Hepatic stellate cell (primary cell): ENCODE measurements at places on chromosomes 4 and X.
A peak's percentile ranks its signal among the peaks of the same experiment; 100 is the strongest.

DNA sequence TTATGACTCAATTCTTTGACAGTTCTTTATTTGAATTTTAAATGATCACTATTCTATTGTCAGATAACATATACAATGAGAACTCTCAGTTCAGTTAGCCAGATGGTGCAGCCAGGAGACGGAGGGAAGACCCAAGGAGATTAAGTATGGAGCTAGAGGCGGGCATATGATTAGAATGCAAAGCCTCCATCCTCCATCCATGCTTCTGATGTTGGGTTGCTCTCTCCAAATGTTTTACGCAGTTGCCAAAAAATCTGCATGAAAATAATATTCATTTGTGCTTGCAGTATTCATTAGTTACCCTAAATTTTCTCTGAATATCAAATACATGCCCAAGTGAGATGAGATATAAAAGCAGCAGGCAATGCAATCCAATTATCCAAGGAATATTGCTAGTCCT, 874.8 kb downstream of the C4orf33 start:
- no peak for DNase-seq

- DNase-seq = no peak
These were observed 14.2 kb downstream of the FTHL17 start for GRCh38 chrX:31057691-31058090.

DNA sequence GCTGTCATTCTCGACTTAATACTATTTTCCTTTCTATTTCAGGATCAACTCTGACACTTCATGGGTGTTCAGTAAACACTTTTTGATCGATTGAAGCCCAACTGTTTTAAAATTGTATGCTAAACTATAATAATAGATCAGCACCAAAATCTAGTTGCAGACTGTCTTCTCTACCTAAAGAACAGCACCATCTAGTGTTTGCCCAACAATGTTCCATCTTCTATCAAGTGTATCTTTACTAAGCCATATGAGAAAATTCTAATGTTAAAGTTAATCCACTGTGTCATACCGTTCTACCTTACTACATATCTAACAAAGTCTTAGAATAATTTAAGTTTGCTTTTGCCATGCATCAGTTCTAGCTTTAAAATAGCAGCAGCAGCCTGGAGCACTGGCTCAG, 113.0 kb upstream of the PRDX4 start:
- DNase-seq = no peak

GRCh38 chr4:154781983-154782293, 866 bp downstream of the RBM46 start:
- DNase-seq = no peak

GRCh38 chr4:110247591-110247990, 49.2 kb upstream of the ELOVL6 start:
- DNase-seq = no peak

GRCh38 chr4:153489856-153490558, 23.8 kb downstream of the TMEM131L start:
- DNase-seq = no peak

GRCh38 chr4:110508827-110509710, 33.1 kb downstream of the ENPEP start:
- DNase-seq = peak; percentile 14

- DNase-seq = no peak
These were observed 31.3 kb downstream of the DRD5 start for GRCh38 chr4:9812501-9813340.

DNA sequence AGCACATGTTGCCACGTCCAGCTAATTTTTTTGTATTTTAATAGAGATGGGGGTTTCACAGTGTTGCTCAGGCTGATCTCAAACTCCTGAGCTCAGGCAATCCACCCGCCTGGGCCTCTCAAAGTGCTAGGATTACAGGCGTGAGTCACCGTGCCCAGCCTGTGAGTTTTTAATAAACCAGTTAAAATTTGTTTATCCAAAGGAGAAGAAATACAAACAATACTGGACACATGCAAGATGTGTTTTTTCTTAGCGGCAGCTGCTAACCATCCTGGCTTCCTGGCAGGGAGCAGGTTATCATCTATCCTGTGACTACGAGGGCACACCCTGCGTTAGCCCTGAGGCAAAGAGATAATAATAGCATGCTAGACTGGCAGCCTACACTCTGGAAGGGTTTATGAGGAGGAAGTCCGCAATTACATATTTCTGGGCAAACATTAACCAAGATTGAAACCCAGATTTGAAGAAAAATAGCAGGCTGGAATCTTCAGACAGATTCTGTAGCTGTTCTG, 191.4 kb downstream of the SPRY1 start:
- peak; percentile 42 for DNase-seq

DNA sequence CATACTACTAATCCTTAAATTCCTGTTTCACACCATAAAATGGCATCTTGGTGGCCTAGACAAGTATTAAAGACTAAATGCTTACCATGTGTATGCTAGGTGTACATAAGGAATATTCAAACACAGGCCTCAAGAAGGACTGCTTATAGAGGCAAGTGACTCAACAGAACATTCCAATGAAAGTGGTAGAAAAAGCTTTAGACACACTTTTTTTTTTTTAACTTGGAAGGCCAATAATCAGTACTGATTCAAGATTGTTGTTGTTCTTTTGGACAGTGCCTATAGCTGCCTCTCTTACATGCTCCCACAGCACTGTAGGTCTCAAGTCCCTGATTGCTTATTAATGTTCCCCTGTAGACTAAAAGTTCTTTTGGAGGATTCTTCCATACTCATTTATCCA, 77.6 kb downstream of the FBXL5 start:
- peak; percentile 44 for DNase-seq

DNA sequence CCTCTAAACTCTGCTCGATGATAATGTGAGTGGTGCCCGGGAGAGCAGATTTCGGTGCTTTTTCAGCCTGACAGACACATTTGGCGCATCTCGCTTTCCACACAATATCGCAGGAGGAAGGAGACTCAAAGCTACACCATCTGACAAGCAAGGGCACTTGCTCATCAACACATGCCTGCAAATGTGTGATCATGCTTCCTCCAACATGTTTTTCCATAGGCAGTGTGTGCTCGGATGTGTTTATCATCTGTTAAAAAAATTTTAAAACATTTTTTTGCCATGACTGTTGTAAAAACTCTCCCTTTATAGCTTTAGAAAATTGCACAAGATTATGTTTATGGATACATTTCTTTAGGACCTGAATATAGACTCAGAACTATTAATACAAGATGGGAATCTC, 170.3 kb upstream of the PUDP start:
- DNase-seq = no peak

- DNase-seq = no peak
These were observed 10.9 kb downstream of the RTL5 start for GRCh38 chrX:72120837-72121236.

GRCh38 chr4:123449362-123449761, 52.8 kb downstream of the SPRY1 start:
- DNase-seq = no peak

- no peak for DNase-seq
These were observed 185.3 kb downstream of the MAPK10 start for GRCh38 chr4:86174506-86174905.

- DNase-seq = no peak
These were observed 282.0 kb downstream of the GALNTL6 start for GRCh38 chr4:172095161-172095560.

GRCh38 chrX:149937871-149938426, 342 bp downstream of the EOLA2 start:
- DNase-seq = no peak

DNA sequence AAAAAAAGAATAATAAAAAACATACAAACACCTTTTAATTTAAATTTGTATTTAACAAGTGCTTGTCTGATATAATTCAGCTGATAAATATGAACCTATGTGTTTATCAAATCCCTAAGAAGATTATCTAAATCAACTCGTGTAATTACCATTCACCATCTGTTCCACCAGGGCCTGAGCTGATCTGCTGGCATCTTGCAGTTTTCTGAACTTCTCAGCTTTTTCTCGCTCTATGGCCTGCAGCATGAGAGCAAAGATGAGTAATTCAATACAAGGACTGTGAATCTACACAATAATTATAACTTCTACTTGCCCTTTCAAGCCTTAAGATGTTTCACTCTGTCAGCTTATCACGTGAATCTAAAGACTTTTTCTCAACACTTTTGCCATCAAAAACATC, 709.7 kb downstream of the DMD start:
- no peak for DNase-seq

DNA sequence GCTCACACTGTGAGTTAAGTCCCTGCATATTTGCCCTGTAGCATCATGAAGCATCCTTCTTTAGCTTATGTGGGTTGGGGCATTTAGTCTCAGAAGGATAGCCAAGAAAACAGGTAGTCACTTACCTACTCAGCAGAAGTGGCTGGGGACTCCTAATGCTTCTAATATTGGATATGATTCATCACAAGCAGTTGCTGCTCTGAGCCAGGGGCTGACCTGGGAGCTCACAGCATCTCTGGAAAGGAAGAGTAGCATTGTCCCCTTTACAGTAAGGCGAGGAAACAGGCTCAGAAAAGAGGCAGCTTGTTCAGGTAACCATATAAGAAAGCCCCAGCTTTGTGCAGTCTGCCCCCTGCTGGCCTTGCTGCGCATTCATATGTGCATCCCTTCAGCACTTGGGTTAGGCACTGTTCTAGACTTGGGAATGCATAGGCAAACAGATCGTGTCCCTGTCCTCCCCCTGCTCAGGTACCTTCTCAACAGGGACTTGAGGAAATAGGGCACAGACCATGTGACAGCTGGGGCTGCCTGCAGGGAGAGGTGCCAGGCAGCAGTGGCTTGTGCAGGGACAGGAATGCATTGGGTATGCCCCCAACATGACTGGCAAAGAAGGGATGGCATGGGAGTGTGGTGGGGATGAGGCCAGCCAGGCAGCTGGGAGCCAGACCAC, 35.7 kb upstream of the TBC1D14 start:
- peak; percentile 48 for DNase-seq

- DNase-seq = no peak
These were observed 168.3 kb downstream of the BTC start for GRCh38 chr4:74625981-74626380.

GRCh38 chrX:71056867-71057266, 11.3 kb downstream of the SNX12 start:
- peak; percentile 15 for DNase-seq

DNA sequence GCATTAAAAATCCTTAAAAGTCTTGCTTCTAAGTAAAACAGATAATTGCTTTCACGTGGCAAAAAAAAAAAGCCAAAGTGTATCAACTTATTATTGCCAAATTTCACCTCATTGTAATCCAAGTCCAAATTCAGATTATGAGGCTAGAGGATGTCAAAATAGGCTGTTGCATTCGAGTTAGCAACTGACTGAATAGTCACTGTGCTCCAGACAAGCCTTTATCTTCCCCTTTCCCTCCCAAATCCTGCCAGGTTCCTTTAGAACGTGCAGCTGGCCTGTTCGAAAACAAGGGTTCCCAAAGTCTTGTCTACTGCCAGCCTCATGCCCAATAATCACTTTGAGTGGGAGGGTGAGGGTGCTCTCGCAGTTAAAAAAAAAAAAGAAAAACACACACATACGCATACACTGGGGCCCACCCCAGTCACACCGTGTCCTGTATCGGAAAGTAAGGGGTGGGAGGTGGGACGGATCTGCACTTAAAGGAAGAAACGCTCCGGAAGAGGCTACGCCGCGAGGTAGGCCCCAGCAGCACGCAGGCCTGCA, 603 bp downstream of the MAD2L1 start:
- no peak for DNase-seq

DNA sequence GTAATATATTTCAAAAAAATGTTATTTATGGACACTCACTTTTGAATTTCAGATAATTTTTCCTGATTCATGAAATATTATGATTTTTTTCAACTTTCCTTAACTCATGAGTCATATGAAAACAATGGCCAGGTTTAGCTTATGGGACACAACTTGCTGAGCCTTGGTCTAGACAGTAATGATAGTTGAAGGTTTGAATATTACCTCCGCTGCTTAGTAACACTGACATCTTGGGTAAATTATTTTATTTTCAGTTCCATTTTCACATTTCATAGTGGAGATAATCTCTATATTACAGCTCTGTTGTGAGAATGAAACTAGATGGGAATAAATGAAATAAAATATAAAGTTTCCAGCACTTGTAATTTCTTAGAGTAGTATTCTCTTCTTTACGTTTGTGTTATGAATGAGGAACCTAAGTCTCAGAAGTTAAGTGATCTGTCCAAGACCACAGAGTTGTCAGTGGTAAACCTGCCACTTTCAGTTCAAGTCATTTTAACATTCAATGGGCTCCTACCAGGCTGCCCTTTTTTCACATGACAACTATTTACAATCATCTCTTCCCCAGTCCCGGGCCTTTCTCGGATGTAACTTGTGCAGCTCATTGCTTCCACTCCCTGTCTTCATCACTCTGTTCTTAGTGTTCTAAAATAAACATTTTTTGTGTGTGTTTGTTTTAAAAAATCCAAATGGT, 46.8 kb upstream of the GC start:
- no peak for DNase-seq

GRCh38 chr4:148164557-148164956, 277.7 kb downstream of the NR3C2 start:
- no peak for DNase-seq

DNA sequence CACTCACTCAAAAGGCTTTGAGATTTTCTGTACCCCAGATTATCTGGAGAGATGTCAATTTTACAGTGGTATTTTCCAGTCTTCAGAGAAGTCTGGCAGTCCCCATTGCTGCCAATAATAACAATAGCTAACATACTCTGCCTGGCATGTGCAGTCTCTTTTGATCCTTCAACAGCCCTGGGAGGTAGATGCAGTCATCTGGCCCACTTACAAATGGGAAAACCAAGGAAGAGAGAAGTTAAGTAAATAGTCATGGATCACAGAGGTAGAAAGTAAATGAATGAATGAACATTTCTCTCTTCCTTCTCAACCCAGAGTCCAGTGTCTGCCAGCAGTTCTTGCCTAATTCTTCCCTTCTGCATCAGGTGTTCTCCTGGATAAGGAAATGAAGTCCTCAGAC, 113.0 kb upstream of the EDNRA start:
- DNase-seq = no peak

DNA sequence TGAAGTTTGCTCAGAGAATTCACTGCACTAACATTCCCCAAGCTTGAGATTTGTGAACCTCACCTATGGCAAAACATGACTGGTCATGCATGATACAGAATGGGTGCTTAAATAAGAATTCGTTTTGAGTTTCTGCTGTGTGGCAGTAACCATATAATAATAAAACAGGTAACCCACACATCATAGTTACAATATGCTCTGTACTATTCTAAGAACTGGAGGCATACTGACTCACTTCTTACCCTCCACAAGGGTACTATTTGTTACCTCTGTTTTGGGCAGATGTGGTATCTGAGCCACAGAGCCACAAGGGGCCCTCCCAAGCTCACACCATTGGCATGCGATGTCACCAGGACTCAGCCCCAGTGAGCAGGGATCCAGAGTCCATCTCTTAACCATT, 17.6 kb downstream of the SLC2A9 start:
- DNase-seq = no peak

- no peak for DNase-seq
These were observed 32.8 kb downstream of the CENPC start for GRCh38 chr4:67512501-67512900.

GRCh38 chrX:130170752-130171445, 863 bp upstream of the RAB33A start:
- DNase-seq = peak; percentile 55

DNA sequence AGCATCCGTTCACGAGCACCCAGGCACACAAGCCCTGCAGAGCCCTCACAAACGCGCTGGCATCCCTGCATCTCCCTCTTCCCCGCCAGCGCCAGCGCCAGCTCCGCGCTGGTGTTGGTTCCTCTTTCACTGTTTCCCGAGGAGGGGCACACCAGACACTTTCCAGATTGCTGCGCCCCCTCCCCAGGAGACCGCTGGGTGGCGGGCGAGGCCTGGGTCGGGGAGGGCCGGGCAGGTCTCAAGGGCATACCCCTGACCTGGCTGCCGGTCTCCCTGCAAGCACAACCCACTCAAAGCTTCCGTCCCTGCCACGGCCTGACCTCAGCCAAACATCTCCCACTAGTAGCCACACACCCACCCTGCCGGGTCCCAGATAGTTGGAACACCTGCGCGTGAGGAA, 2.2 kb upstream of the NKX1-1 start:
- no peak for DNase-seq
